CD8-positive, alpha-beta T cell (primary cell): ENCODE measurements at places on chromosomes 5 and 9. TPM values are rescaled to one million over a fixed set of nuclear protein-coding genes. Genes with fewer than 3 reads are reported as not detected.

The CTNND2 gene
- not detected for total RNA-seq

The ABO gene
- total RNA-seq: not detected

The ST8SIA4 gene
- 15.6 TPM for total RNA-seq

The DDX4 gene
- not detected for total RNA-seq

The PAPPA gene
- total RNA-seq: not detected

The CER1 gene
- total RNA-seq: not detected

The WDR38 gene
- total RNA-seq: not detected

The OR2K2 gene
- not detected for total RNA-seq

The SLC12A7 gene
- 54.2 TPM for total RNA-seq

The JMY gene
- 104 TPM for total RNA-seq
